ENCODE measurements at places on chromosomes 6 and 20. TPM values are rescaled to one million over a fixed set of nuclear protein-coding genes. Genes with fewer than 3 reads are reported as not detected.

Gene DUSP15
- total RNA-seq = not detected

Gene MUCL3
- total RNA-seq = not detected

Gene NKAIN4
- total RNA-seq = not detected

Gene SEMG1
- total RNA-seq = not detected

Gene LBP
- 71.7 TPM for total RNA-seq

Gene AVP
- total RNA-seq = not detected

Gene BCAS4
- total RNA-seq = 1.9 TPM

Gene CRISP2
- not detected for total RNA-seq

Gene ZBTB46
- total RNA-seq = 4.8 TPM

Gene PNISR
- 44.8 TPM for total RNA-seq

Gene BEND6
- 0.24 TPM for total RNA-seq

Measured in psoas muscle (tissue), 8 donors.